GM23338 (cell line): ENCODE measurements at places on chromosomes 16 and 17. TPM values are rescaled to one million over a fixed set of nuclear protein-coding genes. Genes with fewer than 3 reads are reported as not detected.

DNA sequence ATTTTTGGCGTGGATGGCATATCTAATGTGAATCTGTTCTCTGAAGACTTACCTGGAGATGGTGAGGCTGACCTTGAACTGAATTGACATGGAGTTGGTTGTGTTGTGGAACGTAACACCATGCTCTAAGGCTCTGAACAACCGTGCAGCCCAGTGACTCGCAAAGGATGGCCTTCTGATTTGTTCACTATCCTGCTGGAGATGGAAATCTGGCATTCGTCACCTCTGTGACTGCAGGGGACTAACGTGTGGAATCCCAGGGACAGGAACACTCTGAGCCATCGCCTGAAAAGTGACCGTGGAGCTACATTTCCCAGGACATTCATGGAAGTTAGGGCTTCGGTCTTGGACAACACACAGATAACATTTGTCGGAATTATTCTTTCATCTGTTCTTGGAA is 61.1 kb downstream of the BANP start:
- DNase-seq: no peak
- no peak overlapping the region for H3K27ac ChIP-seq
- peaks cover 5% of the 10 kb centered on the region; the same call in 1 of the 2 replicates for H3K36me3 ChIP-seq
- no peak overlapping the region for H3K4me3 ChIP-seq
- no peaks in the 10 kb centered on the region for H3K27me3 ChIP-seq
- H3K4me1 ChIP-seq: peaks cover 4% of the 10 kb centered on the region; the same call in 1 of the 2 replicates

- DNase-seq: peak; percentile 21
- no peaks in the 10 kb centered on the region for H3K36me3 ChIP-seq
- no peaks in the 10 kb centered on the region for H3K27me3 ChIP-seq
- no peak overlapping the region for H3K4me3 ChIP-seq
- H3K4me1 ChIP-seq: no peaks in the 10 kb centered on the region
These were observed 1044.4 kb downstream of the CDH8 start for GRCh38 chr16:60991886-60992285.

Gene AKAP1
- 19.6 and 23.4 TPM in 2 replicates for polyA plus RNA-seq

GRCh38 chr17:67285360-67285759 is 40.4 kb upstream of the HELZ start:
- H3K27ac ChIP-seq: no peak overlapping the region
- no peaks in the 10 kb centered on the region for H3K36me3 ChIP-seq
- H3K4me3 ChIP-seq: no peak overlapping the region
- peaks cover 11% of the 10 kb centered on the region for H3K4me1 ChIP-seq

DNA sequence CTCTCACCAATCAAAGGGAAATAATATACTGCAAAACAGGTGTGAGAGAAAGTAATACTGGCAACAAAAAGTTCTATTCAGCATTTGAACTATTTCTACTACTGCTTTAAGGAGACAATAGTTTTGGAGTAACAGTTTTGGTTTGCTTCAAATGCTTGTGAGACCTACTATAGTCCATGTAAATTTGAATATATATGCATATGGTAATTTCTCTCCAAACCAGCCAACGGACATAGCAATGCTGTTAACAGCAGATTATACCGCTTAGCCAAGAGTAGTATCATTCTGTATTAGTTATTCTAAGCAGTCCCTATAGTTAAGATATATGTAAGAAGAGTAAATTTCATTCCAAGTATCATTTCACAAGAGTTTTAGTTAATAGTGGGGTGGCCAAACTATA is 18.5 kb downstream of the PHLPP2 start:
- H3K4me3 ChIP-seq: 0 out of 2 replicates have a peak overlapping the region, but pooled peaks have one; percentile 4
- peaks cover 6% of the 10 kb centered on the region; the same call in 1 of the 2 replicates for H3K36me3 ChIP-seq
- H3K27ac ChIP-seq: peak overlapping the region; percentile 97; the same call in 1 of the 2 replicates

GRCh38 chr17:48478224-48479013 is 48.4 kb upstream of the SKAP1 start:
- no peak for DNase-seq
- H3K4me1 ChIP-seq: no peaks in the 10 kb centered on the region
- no peaks in the 10 kb centered on the region for H3K36me3 ChIP-seq
- peaks cover 8% of the 10 kb centered on the region for H3K27me3 ChIP-seq

Gene NDUFB10
- 495 and 527 TPM in 2 replicates for polyA plus RNA-seq

DNA sequence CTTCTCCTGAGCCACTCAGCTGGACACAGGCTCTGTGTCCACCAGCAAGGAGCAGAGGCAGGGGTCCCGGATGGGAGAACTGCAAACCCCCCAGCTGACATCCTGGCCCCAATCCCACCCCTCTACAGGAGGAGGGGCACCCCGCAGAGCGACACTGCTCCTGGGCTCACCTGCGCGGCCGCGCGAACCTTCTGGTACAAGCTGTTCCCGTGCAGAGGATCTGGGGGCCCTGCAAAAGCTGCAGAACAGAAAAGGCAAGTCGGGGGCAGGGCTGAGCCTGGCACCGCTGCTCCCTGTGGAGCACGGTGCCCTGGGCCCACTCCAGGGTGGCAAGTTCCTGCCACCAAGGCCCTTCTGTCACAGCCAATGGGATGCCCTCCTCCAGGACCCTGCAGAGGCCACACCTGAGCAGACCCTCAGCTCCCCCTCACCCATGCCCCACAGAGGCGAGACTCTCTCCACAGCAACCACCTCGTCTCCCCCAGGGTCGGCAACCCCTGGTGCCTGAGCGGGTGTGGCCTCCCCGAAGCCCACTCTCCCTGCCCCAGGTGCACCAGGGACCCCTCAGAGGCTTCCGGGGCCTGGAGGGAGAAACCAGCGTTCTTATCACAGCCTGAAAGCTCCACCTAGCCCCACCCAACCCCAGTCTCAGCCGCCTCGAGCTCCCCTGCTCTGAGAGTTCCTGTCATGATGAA is 4.9 kb downstream of the TEPSIN start:
- H3K4me1 ChIP-seq: no peaks in the 10 kb centered on the region
- H3K27me3 ChIP-seq: no peaks in the 10 kb centered on the region
- H3K27ac ChIP-seq: no peak overlapping the region
- H3K36me3 ChIP-seq: no peaks in the 10 kb centered on the region
- H3K4me3 ChIP-seq: no peak overlapping the region

GRCh38 chr17:57135789-57136291 is 50.8 kb downstream of the AKAP1 start:
- no peaks in the 10 kb centered on the region for H3K36me3 ChIP-seq
- no peak overlapping the region for H3K27ac ChIP-seq
- no peak overlapping the region for H3K4me3 ChIP-seq
- no peak for DNase-seq

Gene ZNRF1
- polyA plus RNA-seq: 22.4 and 31.9 TPM in 2 replicates

GRCh38 chr16:9820476-9821246 is 361.6 kb downstream of the GRIN2A start:
- no peak overlapping the region; the same call in 1 of the 2 replicates for H3K4me3 ChIP-seq
- peak; percentile 95 for DNase-seq
- peaks cover 52% of the 10 kb centered on the region for H3K4me1 ChIP-seq
- H3K36me3 ChIP-seq: no peaks in the 10 kb centered on the region
- peak overlapping the region; percentile 93 for H3K27ac ChIP-seq
- no peaks in the 10 kb centered on the region for H3K27me3 ChIP-seq

Gene HOXB1
- polyA plus RNA-seq: not detected in 2 replicates

Gene DCXR
- polyA plus RNA-seq: 137 and 147 TPM in 2 replicates

Gene SERPINF2
- 1.2 and 1.5 TPM in 2 replicates for polyA plus RNA-seq

DNA sequence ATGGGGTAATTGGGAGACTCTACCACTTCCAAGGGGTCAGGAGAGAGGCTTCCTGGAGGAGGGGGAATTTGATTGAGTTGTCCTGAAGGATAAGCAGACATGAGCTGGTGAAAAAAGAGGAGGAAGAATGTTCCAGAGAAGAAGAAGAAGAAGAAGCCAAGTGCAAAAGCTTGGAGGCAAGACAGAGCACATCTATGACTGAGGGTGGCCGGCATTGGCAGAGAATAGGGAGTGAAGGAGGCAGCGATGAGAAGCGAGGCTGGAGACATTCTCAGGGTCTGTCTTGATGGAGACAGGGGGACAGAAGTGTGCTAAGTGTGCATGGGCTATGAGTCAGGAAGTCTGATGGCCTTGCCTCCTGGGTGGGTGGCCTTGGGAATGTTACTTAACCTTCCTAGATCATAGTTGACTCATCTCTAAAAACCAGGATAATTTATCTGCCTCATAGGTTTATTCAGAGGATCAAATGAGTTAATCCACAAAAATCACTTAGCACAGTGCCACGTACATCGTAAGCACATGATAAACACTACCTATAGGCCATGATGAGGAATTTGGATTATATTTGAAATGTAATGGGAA is 171.7 kb downstream of the ABCC12 start:
- H3K4me3 ChIP-seq: no peak overlapping the region
- no peak for DNase-seq
- H3K27ac ChIP-seq: no peak overlapping the region

Gene MSLN
- not detected in 2 replicates for polyA plus RNA-seq
